Kidney (tissue), 22 donors: ENCODE measurements at places on chromosomes 3 and 15. TPM values are rescaled to one million over a fixed set of nuclear protein-coding genes. Genes with fewer than 3 reads are reported as not detected.
A peak's percentile ranks its signal among the peaks of the same experiment; 100 is the strongest.

DNA sequence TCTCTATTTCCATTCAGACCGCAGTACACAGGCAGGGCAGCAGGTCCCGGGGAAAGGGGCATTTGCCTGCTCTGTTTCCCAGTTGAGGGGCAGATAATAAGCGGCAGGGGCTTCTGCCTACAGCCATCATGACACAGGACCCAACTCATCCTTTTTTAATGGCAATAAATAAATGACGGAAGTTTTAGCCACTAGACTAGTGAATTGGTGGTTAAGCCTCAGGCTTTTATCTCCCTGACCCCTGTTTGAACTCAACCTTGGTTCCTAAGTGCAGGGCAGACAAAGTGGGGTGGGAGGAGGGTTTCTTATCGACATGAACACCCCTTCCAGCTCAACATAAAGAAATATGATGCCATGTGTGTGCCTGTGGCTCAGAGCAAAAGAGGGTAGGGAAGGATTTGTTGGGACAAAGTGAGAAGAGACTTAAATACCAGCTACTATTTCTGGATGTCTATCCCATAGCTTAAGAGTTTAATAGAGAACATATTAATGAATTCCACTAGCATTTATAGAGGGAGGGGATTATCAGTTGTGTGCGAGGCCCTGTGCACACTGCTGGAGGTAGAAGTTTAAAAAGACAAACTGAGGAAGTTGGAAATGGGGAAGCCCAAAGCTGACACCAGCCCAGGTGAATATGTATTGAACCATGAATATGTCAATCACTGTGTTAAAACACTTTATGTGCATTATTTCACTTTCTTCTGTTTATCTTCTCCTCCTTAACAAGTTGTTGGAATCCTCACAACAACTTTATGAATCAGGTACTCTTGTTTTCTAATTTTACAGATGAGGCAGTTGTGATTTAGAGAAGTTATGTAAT is 939.4 kb downstream of the MCTP2 start:
- peak overlapping the region; percentile 73 for H3K27ac ChIP-seq
- no peak overlapping the region for H3K4me3 ChIP-seq
- peaks cover 24% of the 10 kb centered on the region for H3K4me1 ChIP-seq
- H3K27me3 ChIP-seq, result no peaks in the 10 kb centered on the region
- H3K36me3 ChIP-seq, result no peaks in the 10 kb centered on the region

DNA sequence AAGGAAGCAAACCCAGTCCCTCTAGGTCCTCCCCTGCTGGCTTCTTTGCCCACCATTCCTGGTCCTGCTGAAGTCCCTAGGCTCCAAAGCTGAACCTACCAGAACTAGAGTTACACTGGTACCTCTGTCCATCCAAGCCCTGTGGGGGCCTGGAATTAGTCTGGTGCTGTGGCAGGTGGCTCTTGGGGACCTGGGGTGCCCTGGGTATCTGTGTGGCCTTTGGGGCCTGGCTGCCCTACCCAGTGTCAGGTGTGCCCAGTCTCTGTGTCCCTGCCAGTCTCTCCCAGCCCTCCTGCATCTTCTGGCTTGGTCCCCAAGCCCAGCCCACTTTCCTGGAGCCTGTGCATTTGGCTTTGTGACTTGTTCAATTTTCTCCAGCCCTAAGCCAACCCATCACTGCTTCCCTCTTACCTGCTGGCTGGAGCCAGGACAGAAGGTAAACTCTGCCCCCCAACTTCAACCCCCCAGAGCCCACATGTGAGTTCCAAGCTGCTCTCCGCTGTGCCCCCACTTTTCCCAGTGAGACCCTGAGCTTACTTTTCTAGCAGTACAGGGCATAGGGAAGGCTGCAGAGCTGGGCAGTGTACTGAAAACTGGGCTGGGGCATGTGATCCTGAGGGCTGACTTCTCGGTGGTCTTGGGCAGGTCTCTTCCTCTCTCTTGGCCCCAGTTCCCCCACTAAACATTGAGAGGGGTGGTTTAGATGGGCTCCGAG is 28.3 kb upstream of the HHATL start:
- H3K4me1 ChIP-seq, result no peaks in the 10 kb centered on the region
- H3K27me3 ChIP-seq, result no peaks in the 10 kb centered on the region
- H3K4me3 ChIP-seq, result no peak overlapping the region
- no peak overlapping the region for H3K27ac ChIP-seq
- DNase-seq, result no peak
- no peaks in the 10 kb centered on the region for H3K36me3 ChIP-seq

Gene GRAMD2A
- total RNA-seq, result 5.4 TPM

Gene STRA6
- total RNA-seq, result 2.0 TPM

Gene ARRDC4
- 48.7 TPM for total RNA-seq

DNA sequence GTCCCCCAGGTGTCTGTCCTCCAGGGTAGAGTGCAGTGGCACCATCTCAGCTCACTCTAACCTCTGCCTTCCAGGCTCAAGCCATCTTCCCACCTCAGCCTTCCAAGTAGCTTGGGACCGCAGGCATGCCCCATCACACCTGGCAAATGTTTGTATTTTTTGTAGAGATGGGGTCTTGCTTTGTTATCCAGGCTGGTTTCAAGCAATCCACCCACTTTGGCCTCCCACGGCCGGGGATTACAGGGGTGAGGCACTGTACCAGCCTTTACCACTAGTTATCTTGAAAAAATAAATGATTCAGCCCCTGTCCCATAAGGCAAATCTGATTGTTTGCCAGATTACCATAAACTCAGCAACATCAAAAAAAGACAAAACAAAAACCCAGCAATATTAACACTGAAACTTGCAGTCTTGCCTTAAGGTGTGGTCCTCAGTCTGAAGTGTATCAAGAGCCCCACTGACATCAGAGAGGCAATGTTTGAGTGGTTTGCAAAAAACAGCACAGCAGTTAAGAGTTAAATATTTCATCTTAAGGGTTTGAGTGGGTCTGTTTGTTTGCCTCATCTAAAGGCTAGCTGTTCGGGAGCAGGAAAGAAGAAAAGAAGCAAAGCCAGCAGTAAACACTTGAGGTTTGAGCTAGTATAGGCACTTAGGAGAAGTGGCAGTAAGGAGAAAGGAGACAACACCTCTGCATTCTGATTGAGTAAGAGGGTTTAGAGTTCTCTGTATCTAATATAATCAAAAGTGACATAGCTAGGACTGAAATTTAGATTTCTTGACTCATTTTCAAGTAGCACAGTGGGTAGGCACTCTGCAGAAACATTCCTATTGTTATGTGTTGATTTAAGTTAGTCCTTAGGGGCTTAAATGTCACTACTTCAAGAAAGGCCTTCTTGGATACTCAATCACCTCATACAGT is 26.3 kb upstream of the EDEM1 start:
- DNase-seq, result no peak
- H3K4me3 ChIP-seq, result no peak overlapping the region
- no peaks in the 10 kb centered on the region for H3K27me3 ChIP-seq
- H3K27ac ChIP-seq, result no peak overlapping the region
- peaks cover 4% of the 10 kb centered on the region for H3K4me1 ChIP-seq
